Thoracic aorta (tissue), 2 donors: ENCODE measurements at places on chromosomes 3 and 15. TPM values are rescaled to one million over a fixed set of nuclear protein-coding genes. Genes with fewer than 3 reads are reported as not detected.

- H3K27ac ChIP-seq = no peak overlapping the region
- no peak overlapping the region for H3K4me3 ChIP-seq
- no peaks in the 10 kb centered on the region for H3K27me3 ChIP-seq
- no peak for DNase-seq
These were observed 143.3 kb upstream of the GMNC start for GRCh38 chr3:191005790-191006189.

- no peaks in the 10 kb centered on the region for H3K27me3 ChIP-seq
- no peaks in the 10 kb centered on the region for H3K36me3 ChIP-seq
- no peak for DNase-seq
- H3K27ac ChIP-seq = no peak overlapping the region
These were observed 111.4 kb upstream of the PLAAT1 start for GRCh38 chr3:193129607-193130006.

DNA sequence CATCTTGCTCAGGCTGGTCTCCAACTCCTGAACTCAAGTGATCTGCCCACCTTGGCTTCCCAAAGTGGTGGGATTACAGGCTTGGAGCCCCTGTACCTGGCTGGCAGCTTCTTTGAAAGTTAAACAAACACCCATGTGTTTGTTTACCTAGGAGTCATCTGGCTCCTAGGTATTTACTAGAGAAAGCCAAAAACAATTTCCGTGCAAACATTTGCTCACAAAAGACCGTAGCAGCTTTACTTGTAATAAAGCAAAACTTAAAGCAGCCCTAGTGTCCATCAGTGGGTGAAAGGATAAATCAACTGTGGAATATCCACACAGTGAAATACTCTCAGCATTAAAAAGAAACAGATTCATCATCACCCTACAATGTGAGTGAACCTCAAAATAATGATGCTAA, 29.4 kb upstream of the XCR1 start:
- no peaks in the 10 kb centered on the region for H3K36me3 ChIP-seq
- H3K27me3 ChIP-seq = no peaks in the 10 kb centered on the region
- DNase-seq = no peak
- H3K27ac ChIP-seq = no peak overlapping the region
- no peak overlapping the region for H3K4me3 ChIP-seq
- H3K4me1 ChIP-seq = peaks cover 10% of the 10 kb centered on the region

DNA sequence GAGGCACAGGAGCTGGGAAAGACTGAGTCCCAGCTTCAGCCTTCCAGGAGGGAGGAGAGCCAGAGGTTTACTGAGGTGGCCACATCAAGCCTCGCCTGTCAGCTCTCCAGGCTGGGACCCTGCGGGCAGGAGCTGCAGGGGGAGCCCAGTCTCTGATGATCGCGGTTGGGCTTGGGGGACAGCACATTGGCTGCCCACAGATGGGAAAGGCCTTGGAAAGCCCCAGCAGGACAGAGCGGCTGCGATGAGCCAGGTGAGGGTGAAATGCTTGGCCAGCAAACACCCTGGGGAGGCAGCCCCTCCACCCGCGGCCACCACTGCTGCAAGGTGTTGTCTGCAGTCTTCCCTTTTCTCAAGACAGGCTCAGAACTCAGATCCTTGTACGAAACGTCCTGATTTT, 31.2 kb downstream of the SEC61A1 start:
- H3K4me3 ChIP-seq = no peak overlapping the region
- peaks cover 3% of the 10 kb centered on the region for H3K36me3 ChIP-seq
- no peaks in the 10 kb centered on the region for H3K27me3 ChIP-seq
- no peak overlapping the region for H3K27ac ChIP-seq
- H3K4me1 ChIP-seq = peaks cover 23% of the 10 kb centered on the region

DNA sequence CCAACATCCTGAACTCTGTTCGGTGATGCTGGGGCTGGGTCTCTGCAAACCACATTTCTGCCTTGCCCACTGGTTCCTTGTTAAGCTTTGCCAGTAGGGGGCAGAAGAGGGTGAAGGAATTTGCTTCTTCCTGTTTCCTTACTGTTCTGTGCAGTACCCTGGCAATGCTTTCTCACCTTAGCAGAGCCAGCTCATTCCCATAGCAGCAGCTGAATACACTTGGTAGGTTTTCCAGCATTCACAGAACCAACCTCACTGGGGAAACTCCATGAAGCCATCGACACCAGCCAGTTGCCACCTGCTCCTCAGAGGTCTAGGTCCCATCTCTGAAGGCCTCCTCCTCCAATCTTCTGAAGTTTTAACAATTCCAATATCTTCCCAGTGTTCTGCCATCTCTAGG, 308.4 kb downstream of the PDCD6IP start:
- H3K4me3 ChIP-seq = no peak overlapping the region
- no peaks in the 10 kb centered on the region for H3K36me3 ChIP-seq
- no peaks in the 10 kb centered on the region for H3K4me1 ChIP-seq
- H3K27me3 ChIP-seq = no peaks in the 10 kb centered on the region
- no peak overlapping the region for H3K27ac ChIP-seq

GRCh38 chr3:69085833-69086722, 1.3 kb downstream of the ARL6IP5 start:
- H3K4me1 ChIP-seq = peaks cover 70% of the 10 kb centered on the region
- peak overlapping the region; percentile 97 for H3K27ac ChIP-seq
- peak; percentile 88 for DNase-seq

- no peaks in the 10 kb centered on the region for H3K36me3 ChIP-seq
- H3K27me3 ChIP-seq = no peaks in the 10 kb centered on the region
- H3K4me3 ChIP-seq = no peak overlapping the region
- H3K4me1 ChIP-seq = peaks cover 14% of the 10 kb centered on the region
- H3K27ac ChIP-seq = no peak overlapping the region
These were observed 12.0 kb downstream of the CMTM7 start for GRCh38 chr3:32403663-32404062.

- DNase-seq = no peak
- no peaks in the 10 kb centered on the region for H3K4me1 ChIP-seq
- H3K27ac ChIP-seq = no peak overlapping the region
- no peaks in the 10 kb centered on the region for H3K27me3 ChIP-seq
These were observed 410.3 kb downstream of the AGBL1 start for GRCh38 chr15:86489981-86490380.

- peaks cover 3% of the 10 kb centered on the region for H3K36me3 ChIP-seq
- peaks cover 5% of the 10 kb centered on the region for H3K4me1 ChIP-seq
- H3K27me3 ChIP-seq = no peaks in the 10 kb centered on the region
- no peak for DNase-seq
- H3K27ac ChIP-seq = peak overlapping the region; percentile 7
- no peak overlapping the region for H3K4me3 ChIP-seq
These were observed 35.4 kb upstream of the ATG7 start for GRCh38 chr3:11236588-11237461.

GRCh38 chr15:74302821-74303359, 64.6 kb downstream of the CYP11A1 start:
- H3K4me1 ChIP-seq = no peaks in the 10 kb centered on the region
- DNase-seq = no peak
- no peak overlapping the region for H3K27ac ChIP-seq
- H3K27me3 ChIP-seq = no peaks in the 10 kb centered on the region
- no peak overlapping the region for H3K4me3 ChIP-seq

GRCh38 chr15:33375236-33375635, 64.5 kb downstream of the RYR3 start:
- no peaks in the 10 kb centered on the region for H3K4me1 ChIP-seq
- H3K27me3 ChIP-seq = no peaks in the 10 kb centered on the region
- DNase-seq = no peak
- no peak overlapping the region for H3K27ac ChIP-seq
- no peaks in the 10 kb centered on the region for H3K36me3 ChIP-seq

DNA sequence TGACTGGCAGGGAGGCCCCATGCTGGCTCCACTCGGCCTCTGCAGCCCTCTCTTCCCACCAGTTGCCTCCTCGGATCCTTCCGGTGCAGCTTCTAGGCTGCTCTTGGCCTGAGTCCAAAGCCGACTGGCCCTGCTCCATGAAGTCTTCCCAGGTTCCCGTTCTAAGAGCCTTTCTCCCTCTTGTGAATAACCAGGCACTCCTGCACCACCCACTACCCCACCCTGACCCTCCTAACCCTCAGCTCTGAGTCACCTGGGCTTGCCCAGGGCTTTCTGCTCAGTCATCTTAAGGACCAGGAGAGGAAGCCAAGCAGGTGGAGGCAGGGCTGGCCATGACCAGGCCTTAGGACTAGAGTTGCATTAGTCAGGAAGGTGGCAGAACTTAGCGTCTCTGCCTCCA, 28.1 kb upstream of the CNBP start:
- no peak for DNase-seq
- no peak overlapping the region for H3K4me3 ChIP-seq
- no peaks in the 10 kb centered on the region for H3K4me1 ChIP-seq
- H3K27ac ChIP-seq = no peak overlapping the region

DNA sequence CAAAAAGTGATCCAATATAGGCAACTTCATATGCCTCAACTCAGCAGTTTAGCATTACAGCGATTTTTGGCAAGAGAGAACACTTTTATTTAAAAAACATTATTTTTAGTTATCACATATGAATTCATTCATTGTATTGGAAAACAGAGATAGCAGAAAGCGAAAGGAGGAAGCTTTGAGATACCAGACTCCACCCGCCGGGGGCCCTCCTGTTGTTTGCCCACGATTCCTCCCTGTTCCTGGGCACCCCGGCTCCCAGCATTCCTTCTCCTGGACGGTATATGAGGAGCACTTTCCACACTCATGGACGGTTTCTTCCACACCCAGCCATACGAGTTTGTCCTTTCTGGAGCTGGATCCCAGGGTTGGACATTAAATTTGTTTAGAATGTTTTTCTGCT, 18.2 kb downstream of the APBA2 start:
- H3K36me3 ChIP-seq = no peaks in the 10 kb centered on the region
- no peaks in the 10 kb centered on the region for H3K27me3 ChIP-seq
- no peaks in the 10 kb centered on the region for H3K4me1 ChIP-seq
- H3K27ac ChIP-seq = no peak overlapping the region

GRCh38 chr15:99454107-99454809, 111.5 kb upstream of the MEF2A start:
- no peak for DNase-seq
- H3K4me1 ChIP-seq = peaks cover 45% of the 10 kb centered on the region
- peak overlapping the region; percentile 99 for H3K27ac ChIP-seq
- no peaks in the 10 kb centered on the region for H3K27me3 ChIP-seq
- H3K36me3 ChIP-seq = no peaks in the 10 kb centered on the region

GRCh38 chr3:132645058-132645457, 14.6 kb downstream of the ACAD11 start:
- H3K4me3 ChIP-seq = no peak overlapping the region
- no peak for DNase-seq
- no peak overlapping the region for H3K27ac ChIP-seq
- no peaks in the 10 kb centered on the region for H3K4me1 ChIP-seq

DNA sequence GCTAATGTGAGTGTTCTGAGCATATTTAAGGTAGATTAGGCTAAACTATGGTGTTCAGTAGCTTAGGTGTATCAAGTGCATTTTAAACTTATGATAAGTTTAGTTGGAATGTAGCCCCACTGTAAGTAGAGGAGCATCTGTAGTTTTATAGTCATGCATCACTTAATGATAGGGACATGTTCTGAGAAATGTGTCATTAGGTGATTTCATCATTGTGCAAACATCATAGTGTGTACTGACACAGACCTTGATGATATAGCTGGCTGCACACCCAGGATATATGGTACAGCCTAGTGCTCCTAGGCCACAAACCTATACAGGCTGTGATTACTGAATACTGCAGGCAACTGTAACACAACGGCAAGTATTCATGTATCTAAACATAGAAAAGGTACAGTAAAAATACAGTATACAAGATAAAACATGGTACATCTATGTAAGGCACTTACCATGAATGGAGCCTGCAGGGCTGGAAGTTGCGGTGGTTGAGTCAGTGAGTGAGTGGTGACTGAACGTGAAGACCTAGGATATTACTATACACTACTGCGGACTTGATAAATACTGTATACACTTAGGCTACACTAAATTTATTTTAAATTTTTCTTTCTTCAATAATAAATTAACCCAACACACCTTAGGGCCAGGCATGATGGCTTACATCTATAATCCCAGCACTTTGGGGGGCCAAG, 17.9 kb downstream of the DNAH1 start:
- no peaks in the 10 kb centered on the region for H3K27me3 ChIP-seq
- no peak overlapping the region for H3K4me3 ChIP-seq
- no peaks in the 10 kb centered on the region for H3K4me1 ChIP-seq
- H3K36me3 ChIP-seq = no peaks in the 10 kb centered on the region

DNA sequence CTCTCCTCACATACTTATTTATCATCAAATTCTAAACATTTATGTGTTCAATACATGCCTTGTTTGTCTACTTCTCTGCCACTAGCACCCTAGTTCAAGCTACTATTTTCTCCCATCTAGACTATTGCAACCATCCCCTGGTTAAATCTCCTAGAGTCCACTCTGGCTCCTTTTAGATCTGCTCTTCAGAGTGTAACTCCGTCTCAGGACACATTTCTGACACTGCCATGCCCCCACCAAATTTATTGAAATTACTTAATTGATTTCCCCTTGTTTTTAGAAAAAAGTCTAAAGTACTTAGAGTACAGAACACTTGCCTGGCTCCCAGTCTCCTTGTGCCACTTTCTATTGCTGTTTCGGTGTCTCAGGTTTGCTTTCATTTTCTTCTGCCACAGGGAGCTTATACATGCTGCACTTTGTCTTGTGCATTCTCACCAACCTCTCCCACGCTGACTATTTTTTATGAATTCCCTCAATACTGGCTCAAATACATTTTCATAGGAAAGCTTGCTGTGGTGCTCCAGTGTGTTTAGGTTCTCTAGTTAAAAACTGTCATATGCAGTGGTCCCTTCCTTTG, 792.3 kb downstream of the DIPK2A start:
- H3K4me1 ChIP-seq = no peaks in the 10 kb centered on the region
- peak overlapping the region; percentile 37 for H3K4me3 ChIP-seq
- H3K27me3 ChIP-seq = no peaks in the 10 kb centered on the region
- DNase-seq = no peak
- no peak overlapping the region for H3K27ac ChIP-seq
- no peaks in the 10 kb centered on the region for H3K36me3 ChIP-seq

- H3K36me3 ChIP-seq = no peaks in the 10 kb centered on the region
These were observed 164.9 kb downstream of the NR2F2 start for GRCh38 chr15:96495386-96495785.

LNP1 gene
- 11.4 TPM for total RNA-seq

TM2D3 gene
- total RNA-seq = 104 TPM

ADAMTS17 gene
- total RNA-seq = 2.8 TPM

FAM240A gene
- not detected for total RNA-seq

CD276 gene
- 47.4 TPM for total RNA-seq

SLC24A5 gene
- total RNA-seq = not detected

SCG5 gene
- 3.3 TPM for total RNA-seq

GRIP2 gene
- total RNA-seq = 4.2 TPM

EXOSC7 gene
- total RNA-seq = 45.9 TPM
